ENCODE measurements at places on chromosomes 16 and 17. TPM values are rescaled to one million over a fixed set of nuclear protein-coding genes. Genes with fewer than 3 reads are reported as not detected.
A peak's percentile ranks its signal among the peaks of the same experiment; 100 is the strongest.

Gene TEX19
- total RNA-seq: not detected

Gene OR1A2
- not detected for total RNA-seq

Gene ZNF624
- 1.2 TPM for total RNA-seq

Gene ASIC2
- not detected for total RNA-seq

Gene TMED6
- not detected for total RNA-seq

Gene TUBG2
- total RNA-seq: 40.2 TPM

DNA sequence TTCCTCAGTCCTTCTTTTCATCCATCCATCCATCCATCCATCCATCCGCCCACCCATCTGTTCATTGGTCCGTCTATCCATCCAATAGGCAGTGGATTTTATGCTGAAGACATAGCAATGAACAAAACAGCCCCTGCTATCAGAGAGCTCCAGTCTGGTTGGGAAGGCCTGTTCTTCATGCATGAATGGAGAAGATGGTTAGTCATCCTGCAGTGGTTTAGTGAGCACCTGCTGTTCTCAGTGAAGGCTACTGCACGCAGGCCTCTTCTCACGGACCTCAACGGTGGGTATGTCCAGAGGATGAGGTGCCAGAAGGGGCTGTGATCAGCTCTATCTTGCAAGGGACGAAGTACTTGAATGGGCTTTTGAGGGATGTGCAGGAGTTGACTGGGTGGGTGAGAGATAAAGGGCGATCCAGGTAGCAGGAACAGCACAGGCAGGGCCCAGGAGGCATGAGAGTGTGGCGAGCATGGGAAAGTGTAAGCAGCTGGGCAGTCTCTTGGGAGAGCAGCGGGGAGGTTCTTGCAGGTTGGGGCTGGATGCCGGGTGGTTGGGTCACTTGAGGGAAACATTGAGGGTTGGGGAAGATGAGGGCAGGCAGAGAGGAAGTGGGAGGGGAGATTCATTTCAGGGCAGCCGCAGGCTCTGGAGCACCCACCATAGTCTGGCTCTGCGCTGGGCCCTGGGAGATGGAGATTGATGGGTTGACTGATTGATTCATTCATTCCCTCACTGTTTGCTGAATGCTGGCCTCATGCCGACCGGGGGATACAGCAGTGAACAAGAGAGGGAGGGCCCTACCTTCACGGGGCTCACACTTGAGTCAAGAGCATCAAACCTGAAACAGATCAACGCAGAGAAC lies 115.0 kb upstream of the CIBAR2 start:
- peaks cover 25% of the 10 kb centered on the region for H3K4me1 ChIP-seq
- no peaks in the 10 kb centered on the region for H3K36me3 ChIP-seq
- no peak overlapping the region for H3K27ac ChIP-seq
- no peaks in the 10 kb centered on the region for H3K27me3 ChIP-seq
- no peak for DNase-seq

GRCh38 chr17:5819396-5819795 lies 235.1 kb upstream of the NLRP1 start:
- DNase-seq: peak; percentile 55
- no peaks in the 10 kb centered on the region for H3K4me1 ChIP-seq

DNA sequence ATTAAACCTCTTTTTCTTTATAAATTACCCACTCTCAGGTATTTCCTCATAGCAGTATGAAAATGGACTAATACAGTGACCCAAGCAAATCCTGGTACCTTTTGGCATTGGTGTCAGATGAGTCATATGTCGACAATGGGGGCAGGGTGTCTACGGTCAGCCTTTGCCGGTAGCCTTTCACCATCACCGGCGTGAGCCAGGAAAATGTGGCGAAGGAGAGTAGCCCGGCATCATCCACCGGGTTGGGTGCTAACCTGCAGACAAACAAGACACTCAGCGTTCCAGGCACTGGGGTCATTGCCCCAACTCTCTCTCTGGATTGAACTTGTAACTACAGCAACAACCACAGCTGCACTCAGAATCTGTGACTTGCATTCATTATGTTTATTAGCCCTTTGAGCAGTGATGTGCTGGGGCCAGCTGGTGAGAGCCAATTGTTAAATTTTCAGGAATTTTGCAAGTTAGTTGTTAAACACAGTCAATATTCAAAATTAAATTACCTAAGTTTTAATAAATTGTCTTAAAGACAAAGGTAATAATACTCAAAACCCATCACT lies 11.9 kb downstream of the ABCC12 start:
- DNase-seq: no peak
- H3K27ac ChIP-seq: no peak overlapping the region
- no peaks in the 10 kb centered on the region for H3K36me3 ChIP-seq
- H3K4me3 ChIP-seq: no peak overlapping the region

DNA sequence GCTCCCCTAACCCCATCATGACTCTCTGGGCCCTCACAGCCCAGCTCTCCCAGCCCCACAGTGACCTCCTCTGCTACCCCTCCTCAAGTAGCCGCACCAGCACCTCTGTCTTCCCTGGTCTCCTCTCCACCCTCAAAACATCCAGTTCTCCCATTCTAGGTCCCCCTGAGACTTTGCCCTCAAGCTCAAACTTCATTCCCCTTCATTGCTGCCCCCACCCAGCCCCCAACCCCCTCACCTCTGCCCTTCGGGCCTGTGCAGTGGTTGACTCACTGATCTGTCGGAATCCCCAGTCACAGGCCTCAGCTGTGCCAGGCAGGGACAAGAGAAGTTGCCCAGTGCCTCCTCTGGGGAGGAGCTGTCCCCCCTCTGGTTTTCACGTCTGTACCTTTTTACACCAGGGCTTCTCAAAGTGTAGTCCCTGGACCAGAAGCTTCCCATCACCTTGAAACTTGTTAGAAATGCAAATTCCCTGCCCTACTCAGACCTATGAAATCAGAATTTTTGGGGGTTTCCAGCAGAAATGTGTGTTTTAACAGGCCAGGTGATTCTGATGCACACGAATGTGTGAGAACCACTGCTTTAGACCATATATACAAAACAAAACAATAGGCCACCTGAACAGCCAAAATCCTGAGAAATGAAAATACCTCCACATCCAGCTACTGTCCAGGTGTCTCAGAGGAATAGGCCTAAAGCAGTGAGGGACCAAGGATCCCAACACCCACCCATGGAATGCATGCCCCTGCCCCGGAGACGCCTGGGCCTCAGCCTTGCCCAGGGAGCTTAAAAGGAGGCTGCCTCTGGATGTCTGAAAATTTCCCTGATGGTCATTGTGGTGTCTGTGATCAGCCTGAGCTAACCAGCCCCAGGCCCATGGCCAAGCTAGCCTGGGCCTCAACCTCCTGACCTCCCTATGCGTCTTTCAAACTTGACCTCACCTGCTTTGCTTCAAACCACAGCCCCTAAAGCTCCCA lies 853 bp upstream of the DOK4 start:
- H3K27me3 ChIP-seq: no peaks in the 10 kb centered on the region
- no peak for DNase-seq
- H3K27ac ChIP-seq: peak overlapping the region; percentile 70
- H3K36me3 ChIP-seq: no peaks in the 10 kb centered on the region
- peak overlapping the region; percentile 81 for H3K4me3 ChIP-seq

DNA sequence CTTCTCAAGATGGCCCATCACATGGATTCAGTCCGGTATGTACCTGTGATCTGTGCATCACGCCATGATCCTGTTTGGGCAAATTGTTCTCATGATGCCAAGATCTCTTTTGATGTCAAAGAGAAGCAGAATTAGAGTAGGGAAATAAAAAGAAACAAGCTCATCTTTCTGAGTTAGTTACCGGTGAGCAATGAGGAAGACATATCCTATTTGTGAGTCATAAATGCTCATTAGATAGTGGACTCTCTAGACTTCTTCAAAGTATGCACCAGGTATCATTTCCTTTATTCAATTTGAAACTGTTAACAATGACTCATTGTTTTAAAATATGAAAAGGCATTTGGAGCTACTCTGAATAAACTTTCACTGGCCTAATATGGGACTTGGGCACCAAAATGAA lies 8.0 kb upstream of the KRTAP4-12 start:
- H3K4me1 ChIP-seq: no peaks in the 10 kb centered on the region
- H3K36me3 ChIP-seq: no peaks in the 10 kb centered on the region
- no peak overlapping the region for H3K27ac ChIP-seq
- H3K4me3 ChIP-seq: no peak overlapping the region
- no peak for DNase-seq

GRCh38 chr17:67708378-67708777 lies 9.4 kb upstream of the NOL11 start:
- H3K4me1 ChIP-seq: no peaks in the 10 kb centered on the region
- H3K4me3 ChIP-seq: no peak overlapping the region
- no peak for DNase-seq
- no peaks in the 10 kb centered on the region for H3K27me3 ChIP-seq

DNA sequence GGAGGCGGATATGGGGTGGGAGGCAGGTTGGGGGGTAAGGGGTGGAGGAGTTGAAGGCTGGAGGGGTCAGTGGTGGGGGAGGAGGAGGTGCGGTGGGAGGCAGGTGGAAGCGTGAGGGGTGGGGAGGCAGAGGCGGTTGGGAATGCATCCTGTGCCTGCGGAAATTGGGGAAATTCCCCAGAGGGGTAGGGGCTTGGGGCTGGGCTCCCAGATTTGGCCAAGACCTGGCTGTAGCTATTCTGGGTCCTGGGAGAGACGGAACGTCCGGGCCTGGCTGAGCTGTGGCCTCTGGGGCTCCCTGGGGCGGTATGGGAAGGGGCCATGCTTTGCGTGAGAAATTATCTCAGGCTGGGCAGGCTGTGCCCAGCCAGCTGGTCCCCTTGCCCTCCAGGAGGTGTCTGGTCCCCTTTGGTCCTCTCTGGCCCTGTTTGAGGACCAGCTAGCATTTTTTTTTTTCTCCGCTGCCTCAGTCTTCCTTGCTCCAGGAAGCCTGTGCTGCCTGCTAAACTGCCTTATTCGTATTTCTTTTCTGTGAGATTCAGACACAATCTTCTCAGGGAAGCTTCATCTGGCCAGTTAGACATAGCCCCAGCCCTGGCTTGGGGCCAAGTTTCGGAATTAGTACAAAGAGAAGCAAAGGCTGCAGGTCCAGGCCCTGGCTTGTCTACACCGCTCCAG lies 7.3 kb upstream of the TRPV2 start:
- peak overlapping the region; percentile 73 for H3K27ac ChIP-seq
- peaks cover 17% of the 10 kb centered on the region for H3K4me1 ChIP-seq
- H3K4me3 ChIP-seq: no peak overlapping the region
- DNase-seq: no peak
- no peaks in the 10 kb centered on the region for H3K36me3 ChIP-seq
- no peaks in the 10 kb centered on the region for H3K27me3 ChIP-seq

DNA sequence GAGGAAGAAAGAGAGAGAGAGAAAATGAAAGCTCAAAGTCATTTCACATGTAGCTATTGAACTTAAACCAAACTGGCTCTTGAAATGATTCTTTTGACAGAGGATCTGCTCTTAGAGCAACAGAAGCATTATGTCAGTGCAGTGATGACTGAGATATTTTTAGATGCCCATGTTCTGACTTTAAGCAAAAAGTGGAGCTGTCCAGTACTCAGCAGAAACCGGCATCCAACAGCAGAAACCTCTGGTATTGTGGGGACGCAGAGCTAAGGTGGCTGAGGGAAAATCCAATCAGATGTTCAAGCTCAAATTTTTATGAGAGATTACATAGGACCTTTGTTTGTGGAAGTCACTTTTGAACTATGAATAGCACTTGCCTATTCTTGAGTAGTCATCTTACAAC lies 69.8 kb upstream of the ANKFN1 start:
- H3K27me3 ChIP-seq: no peaks in the 10 kb centered on the region
- no peaks in the 10 kb centered on the region for H3K36me3 ChIP-seq
- H3K4me3 ChIP-seq: no peak overlapping the region
- no peak overlapping the region for H3K27ac ChIP-seq
- no peaks in the 10 kb centered on the region for H3K4me1 ChIP-seq

DNA sequence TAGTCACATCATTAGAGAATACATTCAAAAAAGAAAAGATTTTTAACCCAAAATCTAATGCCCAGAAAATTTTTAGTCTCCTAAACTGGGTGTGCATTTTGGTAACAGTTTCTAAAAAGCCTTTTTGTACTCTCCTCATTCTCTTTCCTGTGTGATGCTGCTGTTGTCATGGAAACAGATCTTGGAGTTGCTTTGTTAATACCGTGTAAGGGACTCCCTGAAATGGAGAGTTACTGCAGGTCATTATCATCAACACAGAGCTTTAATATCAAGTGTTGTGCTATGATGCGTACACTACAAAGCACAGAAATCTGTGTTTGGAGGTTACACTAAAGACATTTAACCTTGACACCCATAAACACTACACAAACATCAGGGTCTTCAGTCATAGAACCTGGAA lies 216.3 kb downstream of the PRKCA start:
- H3K27ac ChIP-seq: no peak overlapping the region
- DNase-seq: no peak
- H3K4me1 ChIP-seq: peaks cover 51% of the 10 kb centered on the region
- H3K36me3 ChIP-seq: no peaks in the 10 kb centered on the region

DNA sequence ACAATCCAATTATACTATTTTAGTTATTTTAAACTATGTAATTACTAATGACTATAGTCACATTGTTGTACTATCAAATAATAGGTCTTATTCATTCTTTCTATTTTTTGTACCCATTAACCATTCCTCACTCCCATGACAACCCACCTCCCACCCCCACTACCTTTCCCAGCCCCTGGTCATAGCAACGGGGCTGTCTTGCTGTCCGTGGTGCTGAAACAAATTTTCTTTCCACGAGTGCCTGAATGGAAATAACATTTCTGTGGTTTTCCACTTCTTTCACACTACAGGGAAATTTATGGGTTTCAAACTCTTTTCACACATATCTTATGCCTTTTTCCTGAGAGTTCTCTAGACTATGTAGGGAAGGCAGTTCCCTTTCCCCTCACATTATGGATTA lies 326.6 kb downstream of the PHKB start:
- no peaks in the 10 kb centered on the region for H3K36me3 ChIP-seq
- H3K27me3 ChIP-seq: no peaks in the 10 kb centered on the region
- H3K4me3 ChIP-seq: no peak overlapping the region
- H3K4me1 ChIP-seq: no peaks in the 10 kb centered on the region
- no peak overlapping the region for H3K27ac ChIP-seq
- DNase-seq: no peak

GRCh38 chr17:2175294-2175628 lies 120.4 kb downstream of the HIC1 start:
- no peaks in the 10 kb centered on the region for H3K36me3 ChIP-seq
- H3K27me3 ChIP-seq: no peaks in the 10 kb centered on the region
- H3K4me1 ChIP-seq: peaks cover 87% of the 10 kb centered on the region

- no peak for DNase-seq
- H3K27me3 ChIP-seq: no peaks in the 10 kb centered on the region
- H3K4me3 ChIP-seq: peak within 1 kb of the TSS; percentile 83
- H3K27ac ChIP-seq: peak within 1 kb of the TSS; percentile 71
- peaks cover 58% of the 10 kb centered on the region for H3K4me1 ChIP-seq
These were observed at the start of gene FMNL1 for GRCh38 chr17:45221081-45222013. Gene FMNL1 (plus strand): TSS chr17:45221885. CDS start chr17:45222125, 240 bp downstream.

DNA sequence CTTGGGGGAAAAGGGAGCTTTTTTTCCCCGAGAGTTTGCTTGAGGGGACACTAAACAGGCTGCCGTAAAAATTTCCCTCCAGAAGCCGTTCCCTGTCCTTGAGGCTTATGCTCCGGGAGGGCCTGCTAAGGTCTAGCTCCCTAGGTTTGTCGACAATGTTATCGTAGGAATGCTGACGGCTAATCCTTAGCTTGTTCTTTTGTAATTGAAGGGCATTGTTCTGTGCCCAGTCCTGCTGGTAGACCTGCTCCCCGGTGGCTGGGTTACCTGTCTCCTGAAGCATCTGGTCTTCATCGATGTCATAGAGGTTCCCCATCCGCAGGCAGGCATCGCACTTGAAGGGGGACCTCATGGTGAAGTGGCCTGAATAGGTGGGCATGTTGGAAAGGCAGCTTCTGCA lies 418.7 kb downstream of the GRIN2A start:
- no peaks in the 10 kb centered on the region for H3K4me1 ChIP-seq
- no peak for DNase-seq
- peaks cover 15% of the 10 kb centered on the region for H3K36me3 ChIP-seq
- no peak overlapping the region for H3K27ac ChIP-seq
- H3K4me3 ChIP-seq: no peak overlapping the region
- no peaks in the 10 kb centered on the region for H3K27me3 ChIP-seq
